ENCODE measurements at places on chromosomes 11 and 22.

DNA sequence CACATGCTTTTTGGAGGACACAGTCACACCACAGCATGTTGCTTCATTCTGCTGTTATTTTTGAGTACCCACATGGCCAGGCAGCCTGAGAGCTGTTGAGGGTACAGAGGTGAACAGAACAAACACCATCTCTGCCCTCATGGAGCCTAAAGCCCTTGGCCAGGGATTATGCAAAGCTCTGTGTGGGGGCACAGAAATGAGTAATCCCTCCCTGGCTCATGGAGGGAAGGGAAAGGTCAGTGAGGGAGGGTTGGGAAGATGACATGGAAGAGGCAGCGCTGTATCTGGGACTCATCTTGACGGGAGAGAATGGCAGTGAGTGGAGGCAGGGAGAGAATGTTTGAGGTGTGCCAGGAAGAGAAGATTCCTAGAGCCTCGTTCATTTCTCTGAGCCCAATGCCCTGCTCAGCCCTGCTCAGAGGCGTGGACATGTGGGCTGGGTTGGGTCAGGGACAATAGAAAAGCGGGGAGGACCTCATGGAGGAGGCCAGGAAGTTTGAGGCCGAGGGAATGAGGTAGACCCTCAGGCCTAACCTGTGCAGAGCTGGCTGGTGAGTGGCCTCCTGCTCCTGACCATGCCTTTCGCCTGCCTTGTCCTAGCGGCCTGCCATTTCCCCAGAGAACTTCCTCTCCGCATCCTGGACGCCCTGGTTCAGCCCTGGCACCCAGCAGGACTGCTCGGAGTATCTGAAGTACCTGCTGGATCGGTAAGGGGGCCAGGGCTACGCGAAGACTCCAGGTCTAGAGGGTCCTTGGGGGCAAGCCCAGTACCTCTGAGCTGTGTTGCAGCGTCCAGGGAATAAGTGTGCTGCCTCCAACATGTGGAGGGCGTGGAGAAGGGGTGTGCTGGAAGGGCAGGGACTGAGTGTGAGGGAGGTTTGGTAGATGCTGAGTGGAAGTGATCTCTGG, 19.8 kb downstream of the USP35 start:
- DNase-seq = no peak

DNA sequence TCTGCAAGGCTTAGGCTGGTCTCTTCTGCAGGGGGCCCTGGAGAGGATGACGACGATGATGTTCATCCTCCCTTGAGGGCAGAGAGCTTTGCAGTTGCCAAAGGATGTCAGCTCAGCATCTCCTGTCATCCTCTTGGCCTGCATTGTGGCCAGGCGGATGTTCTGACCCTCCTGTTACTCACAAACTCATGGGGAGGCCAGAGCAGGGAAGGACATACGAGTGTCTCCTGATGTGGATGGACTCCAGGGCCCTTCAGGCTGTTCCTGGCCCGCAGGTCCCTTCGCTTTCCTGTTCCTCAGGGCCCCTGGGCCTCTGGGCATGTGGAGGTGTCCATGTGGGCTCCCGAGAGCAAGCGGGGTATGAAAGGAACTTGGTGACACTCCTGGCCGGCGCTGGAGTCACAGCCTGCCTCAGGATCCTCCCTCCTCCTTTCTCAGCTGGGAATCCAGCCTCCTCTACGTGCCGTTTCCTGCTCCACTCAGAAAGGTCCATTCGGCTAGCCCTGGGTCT, 8.5 kb downstream of the ADORA2A start:
- no peak for DNase-seq

GRCh38 chr11:65378208-65378927, 4.1 kb downstream of the SLC25A45 start:
- DNase-seq = no peak

DNA sequence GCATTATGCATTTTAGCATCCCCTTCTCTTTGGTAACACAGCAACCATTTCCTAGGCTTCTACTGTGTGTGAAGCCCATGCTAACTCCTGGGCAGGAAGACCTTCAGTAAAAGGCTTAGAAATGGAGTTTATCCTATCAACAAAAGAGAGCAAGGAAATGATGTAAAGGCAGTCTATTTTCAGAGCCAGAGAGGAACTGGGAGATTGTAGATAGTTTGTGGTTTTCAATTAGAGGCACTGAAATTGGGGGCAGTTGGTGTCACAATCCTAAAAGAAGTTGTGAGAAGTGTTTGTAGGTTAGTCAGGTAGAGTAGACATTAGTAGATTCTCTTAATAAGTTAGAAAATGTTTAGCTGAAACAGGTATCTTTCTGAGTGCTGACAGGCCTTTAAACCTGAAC, 7.1 kb downstream of the ACAD8 start:
- no peak for DNase-seq

DNA sequence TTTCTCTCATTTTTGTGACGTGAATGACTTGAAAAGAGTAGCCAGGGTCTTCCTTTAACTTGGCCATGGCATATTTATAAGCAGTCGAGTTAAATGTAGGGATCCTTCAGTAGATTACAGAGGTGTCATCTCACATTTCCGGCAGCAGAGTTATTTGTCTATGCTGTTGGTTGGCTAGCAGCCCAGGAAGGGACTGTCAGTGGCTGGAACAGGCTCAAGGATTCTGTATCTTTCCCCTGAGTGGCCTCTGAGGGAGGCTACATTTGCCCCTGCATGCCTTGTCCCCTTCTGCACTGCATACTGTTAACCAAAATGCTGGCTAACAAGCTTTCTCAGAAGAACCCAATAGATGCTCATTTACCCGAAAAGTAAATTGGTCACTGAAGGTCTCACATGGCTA, 187.6 kb downstream of the PGR start:
- DNase-seq = no peak

DNA sequence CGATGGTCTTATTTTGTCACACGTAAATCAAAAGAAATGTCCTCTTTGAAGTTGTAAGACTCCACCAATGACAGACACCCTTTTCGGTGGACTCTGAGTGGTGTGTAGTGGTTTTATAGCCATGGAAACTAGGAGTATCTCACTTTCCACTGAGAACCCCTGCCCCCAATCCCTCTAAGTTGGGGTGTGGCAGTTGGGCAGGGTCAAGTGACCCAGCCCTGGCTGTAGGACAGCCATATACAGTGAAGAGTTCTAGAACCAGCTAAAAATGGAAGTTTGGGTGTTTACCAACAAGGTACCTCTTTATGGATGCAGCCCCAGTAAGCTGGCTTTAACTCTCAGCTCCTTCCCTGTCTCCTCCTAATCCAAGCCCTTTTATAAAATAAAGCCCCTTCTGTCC, 5.2 kb downstream of the C22orf31 start:
- DNase-seq = no peak

DNA sequence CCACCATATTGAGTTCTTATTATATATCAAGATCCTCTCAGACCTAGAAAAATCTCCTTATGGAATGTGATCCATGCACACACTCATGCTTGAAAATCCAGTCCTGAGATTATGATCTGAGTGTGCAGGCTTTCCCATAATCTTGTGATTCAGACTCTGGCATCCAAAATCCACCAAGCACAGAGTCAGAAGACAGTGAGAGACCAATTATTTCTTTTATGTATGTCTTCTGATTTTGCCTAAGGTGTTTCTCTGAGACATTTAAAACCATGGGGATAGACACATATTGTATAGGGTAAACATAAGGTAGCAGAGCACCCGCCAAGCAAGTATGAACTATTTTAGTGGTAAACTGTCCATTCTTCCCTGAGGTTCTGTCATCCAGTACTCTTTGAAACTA, 52.0 kb upstream of the MMP13 start:
- DNase-seq = no peak

DNA sequence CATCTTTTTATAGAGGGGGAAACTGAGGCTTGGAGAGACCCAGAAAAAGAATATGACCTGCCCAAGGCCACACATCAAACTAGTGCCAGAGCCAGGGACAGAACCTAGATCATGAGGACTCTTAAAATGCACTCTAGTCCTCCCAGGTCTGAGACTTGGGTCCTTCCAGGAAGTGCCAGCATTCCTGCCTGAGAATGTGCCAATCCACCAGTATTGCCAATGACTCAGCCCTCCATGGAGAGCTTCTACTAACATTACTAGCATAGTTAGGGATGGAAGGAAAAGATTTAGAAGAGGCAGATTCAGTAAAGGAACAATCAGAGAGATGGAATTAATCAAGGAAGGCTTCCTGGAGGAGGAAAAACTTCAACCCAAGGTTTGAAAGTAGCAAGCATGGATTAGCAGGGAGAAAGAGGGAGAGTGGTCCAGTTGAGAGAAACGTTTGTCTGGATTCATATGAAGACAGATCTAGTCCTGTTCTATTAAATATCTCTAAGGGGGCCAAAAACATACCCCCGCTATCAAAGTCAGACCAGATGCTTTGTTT, 20.1 kb upstream of the SMIM35 start:
- no peak for DNase-seq

Measured in NCI-H1436 treated with DMSO at 0.1 percent for 48 hours (cell line).